ENCODE measurements at places on chromosomes 12 and 14.

- no peak for DNase-seq
These were observed 3.0 kb upstream of the NPFF start for GRCh38 chr12:53510181-53510812.

DNA sequence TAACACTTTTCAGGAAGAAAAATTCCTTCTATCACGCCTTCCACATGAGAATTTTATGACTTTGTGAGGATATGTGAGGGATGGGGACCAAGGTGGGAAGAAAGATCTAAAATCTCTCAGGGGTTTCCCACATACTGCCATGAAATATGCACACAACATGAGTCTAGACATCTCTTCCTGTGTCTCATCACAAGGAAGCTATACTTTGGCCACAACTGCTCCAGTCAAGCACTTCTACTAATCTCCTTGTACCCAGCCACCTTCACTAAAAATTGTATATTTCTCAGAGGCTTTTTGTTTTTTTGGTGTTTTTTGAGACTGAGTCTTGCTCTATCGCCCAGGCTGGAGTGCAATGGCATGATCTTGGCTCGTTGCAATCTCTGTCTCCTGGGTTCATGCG, 3.2 kb downstream of the OSBPL8 start:
- DNase-seq: no peak

DNA sequence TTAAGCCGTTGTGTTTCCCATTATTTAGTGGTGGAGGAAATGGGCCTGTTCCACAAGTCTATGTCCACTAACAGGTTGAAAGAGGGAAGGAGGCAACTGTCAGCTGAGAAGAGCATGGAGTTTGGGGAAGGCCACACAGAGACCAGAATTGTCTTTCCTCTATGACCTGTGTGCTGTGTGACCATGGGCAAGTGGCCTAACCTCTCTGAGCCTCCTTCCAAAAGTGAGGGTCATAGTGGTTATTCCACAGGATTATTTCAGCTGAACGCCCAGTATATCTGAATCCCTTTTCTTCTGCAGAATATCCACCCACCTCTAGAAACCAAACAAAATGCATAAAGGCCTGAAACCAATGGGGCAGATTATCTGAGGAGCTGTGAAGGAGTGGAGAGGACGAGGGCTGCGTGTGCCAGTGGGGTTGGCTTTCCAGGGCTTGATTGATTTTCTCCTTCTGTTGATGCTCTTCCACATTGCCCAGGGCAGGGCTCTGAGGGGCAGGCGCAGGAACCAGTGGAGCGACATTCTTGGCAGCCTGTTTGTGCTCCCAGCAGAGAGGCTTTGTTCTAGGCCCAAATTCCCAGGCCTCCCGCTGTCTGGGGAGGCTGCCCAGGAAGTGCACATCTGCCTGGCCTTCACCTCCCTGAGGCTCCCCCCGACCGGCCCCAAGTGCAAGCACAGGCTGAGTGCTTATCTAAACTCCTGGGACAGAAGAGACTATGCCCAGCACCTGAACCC, 452.7 kb downstream of the BCL11B start:
- no peak for DNase-seq

GRCh38 chr12:124321040-124321481, 26.2 kb downstream of the RFLNA start:
- DNase-seq: peak; percentile 63

- no peak for DNase-seq
These were observed 142.6 kb upstream of the PDZRN4 start for GRCh38 chr12:41045509-41045908.

DNA sequence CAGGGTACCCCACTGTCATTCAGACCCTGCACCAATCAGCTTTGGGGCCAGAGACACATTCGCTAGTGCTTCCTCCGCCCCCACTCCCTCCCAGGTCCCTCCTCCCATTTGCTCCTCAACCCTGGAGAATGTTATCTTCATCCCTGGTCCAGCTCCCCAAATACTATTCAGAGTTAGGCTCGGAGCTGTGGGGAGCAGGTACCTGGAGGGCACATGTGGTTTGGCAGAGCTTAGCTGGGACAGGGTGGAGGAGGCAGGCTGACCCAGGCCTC, 19.5 kb downstream of the VSX2 start:
- DNase-seq: no peak

- no peak for DNase-seq
These were observed 12.8 kb downstream of the FBLN5 start for GRCh38 chr14:91934554-91935285.

DNA sequence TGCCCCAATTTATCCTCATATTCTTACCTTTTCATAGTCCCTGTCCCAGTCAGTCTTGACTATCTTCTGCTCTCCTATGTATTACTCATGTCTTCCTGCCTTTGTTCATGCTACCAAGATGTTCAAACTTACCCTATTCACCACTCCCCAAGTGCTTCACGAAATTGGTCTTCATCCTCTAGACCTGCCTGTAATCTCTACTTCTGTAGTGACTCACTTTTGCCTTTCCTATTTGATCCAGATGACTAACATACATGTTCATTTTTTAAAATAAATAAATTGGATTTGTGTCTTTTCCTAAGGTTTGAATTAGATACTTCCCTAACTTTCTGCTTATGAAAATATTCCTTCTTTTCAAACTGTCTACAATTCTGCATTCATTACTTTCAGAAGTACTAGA, 107.7 kb upstream of the PPM1H start:
- DNase-seq: no peak

- DNase-seq: no peak
These were observed 10.6 kb upstream of the DNAL1 start for GRCh38 chr14:73634011-73634833.

DNA sequence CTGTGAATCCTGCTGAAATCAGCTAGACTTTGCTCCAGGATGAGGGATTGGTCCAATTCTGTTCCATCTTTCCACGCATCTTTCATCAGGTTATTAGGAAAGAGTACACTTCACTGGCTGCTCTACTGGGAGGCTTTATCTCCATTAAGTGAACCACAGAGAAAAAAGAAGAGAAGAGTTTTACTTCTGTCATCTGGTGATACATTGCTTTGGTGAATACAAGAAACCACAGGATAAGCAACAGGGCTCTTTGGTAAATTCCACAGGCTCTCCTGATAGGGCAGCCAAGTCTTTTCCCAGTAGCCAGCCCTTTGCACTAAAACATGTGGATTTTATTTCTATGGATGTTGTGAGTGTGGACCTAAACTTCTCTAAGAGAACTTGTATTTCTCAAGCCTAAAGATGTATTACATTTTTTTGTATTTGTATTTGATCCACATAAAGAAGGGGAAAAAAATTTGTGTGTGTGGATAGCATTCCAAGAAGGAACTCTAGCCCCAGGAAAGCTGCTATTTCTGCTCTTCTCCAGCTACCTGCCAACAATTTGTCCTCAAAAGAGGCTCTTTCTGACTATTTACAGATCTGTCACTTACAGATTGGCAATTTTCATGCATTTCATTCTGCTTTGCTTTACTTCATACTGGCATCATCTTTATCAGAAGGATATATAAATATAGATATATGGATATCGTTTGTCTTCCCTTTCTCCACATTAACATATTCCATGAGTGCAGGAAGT, 1117.6 kb upstream of the TMEM132C start:
- DNase-seq: no peak

GRCh38 chr14:23093991-23094665, 808 bp downstream of the ACIN1 start:
- no peak for DNase-seq

GRCh38 chr14:22531451-22532344, 57.3 kb downstream of the DAD1 start:
- DNase-seq: no peak

GRCh38 chr12:121060149-121061001, 21.3 kb upstream of the OASL start:
- DNase-seq: no peak

- peak; percentile 28 for DNase-seq
These were observed 260.8 kb downstream of the RASSF9 start for GRCh38 chr12:85575120-85576096.

DNA sequence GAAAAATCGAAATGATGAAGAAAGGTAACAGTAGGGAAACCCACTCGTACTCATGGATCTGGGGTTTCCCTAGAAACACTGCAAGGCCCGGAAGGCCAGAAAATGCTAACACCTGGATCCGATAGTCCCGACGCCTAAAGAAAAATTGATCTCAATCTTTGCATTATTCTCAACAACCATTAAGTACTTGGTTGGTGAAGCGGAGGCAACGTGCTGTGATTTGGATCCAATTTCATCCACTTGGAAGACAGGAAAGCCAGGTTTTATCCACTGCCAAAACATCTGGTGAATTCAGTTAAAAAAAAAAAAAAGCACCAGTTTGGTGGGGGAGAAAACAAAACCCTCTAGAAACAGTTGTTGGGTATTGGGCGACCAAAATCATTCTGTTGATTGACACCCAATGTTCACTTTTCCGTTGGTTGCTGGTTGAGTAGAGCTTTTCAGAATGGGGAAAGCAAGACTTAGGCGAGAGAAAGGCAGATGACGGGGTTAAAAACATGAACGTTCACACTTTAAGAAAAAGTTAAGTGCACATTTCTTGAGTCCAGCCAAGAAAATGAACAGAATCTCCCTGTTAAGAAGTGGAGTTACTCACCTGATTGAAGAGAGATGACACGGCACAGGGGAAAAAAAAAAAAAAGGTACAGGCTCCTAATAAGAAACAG, 41.9 kb upstream of the MED13L start:
- no peak for DNase-seq

GRCh38 chr14:47186486-47186885, 488.9 kb downstream of the MDGA2 start:
- DNase-seq: no peak

DNA sequence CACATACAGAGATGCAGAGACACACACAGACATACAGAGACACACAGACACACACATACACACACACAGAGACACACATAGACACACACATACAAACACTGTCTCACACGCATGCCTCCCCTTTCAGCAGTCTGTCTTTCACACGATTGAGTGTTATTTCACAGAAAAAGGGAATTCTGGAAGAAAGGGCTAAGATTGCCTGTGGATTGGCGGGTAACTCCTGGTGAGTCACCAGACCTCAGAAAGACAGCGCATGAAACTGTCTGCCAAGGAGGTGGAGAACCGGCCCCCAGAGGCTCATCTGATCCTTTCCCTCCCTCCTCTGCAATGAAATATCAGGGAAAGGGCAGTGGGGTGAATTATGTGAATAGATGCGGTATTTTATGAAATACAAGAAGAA, 127.2 kb upstream of the GSC start:
- peak; percentile 32 for DNase-seq

GRCh38 chr12:55955800-55956508, 9.9 kb downstream of the PMEL start:
- DNase-seq: no peak

DNA sequence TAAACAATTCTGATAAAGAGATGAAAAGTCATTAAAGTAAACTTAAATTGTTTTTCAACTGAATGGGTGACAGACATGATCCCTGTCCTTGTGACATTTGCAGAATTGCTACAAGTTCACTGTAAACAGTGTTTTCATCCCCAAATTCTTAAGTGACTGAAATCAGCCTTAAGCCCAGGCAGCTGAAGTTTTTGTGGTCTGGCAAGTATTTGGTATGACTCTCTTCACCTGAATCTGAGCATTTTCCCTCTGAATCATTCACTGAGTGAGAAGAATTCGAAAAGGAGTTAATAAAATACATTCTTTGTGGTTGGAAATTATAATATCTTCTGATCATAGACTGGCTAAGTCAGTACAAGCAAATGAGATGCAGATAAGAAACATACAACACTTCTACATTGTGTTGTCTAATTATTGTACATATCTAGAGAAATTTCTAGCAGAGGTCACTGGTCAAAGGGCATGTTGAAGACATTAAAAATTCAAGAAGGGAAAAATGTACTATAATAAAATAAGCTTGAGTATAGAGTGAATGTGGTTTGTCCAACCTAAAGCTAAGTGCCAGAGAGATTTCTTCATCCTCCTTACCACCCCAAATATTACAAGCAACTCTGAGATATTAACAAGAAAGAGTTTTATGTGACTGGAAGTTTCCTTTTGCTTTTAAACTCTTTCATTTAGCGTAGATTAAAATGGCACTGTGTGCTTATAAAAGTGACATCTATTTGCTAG, 177.8 kb upstream of the DIO2 start:
- DNase-seq: no peak

GRCh38 chr12:857611-858010, 91.9 kb downstream of the RAD52 start:
- DNase-seq: no peak

DNA sequence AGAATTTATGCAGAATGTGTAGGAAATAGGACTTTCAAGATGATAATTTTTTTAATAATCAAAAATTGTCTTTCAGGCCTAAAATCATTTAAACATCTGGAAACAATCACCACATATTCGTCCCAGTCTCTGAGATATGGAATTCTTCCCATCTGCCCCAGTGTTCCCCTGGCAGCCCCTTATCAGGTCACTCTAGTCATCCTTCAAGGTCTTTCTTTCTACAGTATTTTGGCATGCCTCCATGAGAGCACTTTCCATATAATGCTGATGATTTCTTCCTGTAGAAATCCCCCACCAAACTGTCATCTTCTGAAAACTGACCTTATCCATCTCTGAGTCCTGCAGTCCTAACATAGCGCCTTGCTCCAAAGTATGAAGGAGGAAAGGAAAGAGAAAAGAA, 422.1 kb downstream of the RPS29 start:
- no peak for DNase-seq

DNA sequence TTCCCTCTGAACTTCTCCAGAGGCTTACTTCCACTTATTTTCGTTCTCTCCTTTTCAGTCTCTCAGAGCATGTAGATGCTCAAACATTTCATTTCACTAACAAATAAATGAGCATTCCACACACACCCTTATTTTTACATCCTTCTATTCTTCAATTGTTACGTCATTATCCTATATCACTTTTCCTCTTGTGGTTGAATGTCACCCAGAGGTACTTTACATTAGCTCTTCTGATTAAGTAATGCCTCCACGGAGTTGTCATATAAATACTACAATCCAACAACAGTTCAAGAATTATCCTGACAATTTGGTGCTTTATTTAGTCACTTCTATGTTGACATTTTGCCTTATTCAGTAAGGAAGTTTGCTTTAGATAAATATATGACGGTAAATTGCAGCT, 18.4 kb downstream of the FAR2 start:
- no peak for DNase-seq

DNA sequence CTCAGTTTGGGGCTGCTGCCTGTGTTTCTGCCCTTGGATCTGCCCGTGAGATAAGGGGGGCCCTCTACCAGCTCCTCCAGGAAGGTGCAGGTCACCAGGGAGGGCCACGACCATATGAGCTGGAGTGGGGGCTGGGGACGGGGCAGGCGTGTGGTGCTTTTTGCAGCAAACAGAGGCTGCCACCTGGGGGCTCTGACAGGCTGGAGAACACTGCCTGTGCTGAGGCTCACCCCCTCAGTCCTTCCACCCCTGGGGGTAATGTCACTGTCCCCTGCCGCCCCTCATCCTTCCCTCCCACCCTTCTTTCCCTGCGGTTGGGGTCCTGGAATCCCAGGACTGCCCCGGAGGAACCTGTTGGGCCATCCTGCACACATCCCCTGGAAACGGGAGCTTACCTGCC, 3.2 kb downstream of the PLD4 start:
- no peak for DNase-seq

GRCh38 chr14:90851327-90852036, 35.3 kb upstream of the TTC7B start:
- DNase-seq: no peak

- no peak for DNase-seq
These were observed 19.7 kb downstream of the BTBD6 start for GRCh38 chr14:105267820-105268548.

All from tibial nerve (tissue), 4 donors.